Right ventricle myocardium inferior (tissue), 1 donor: ENCODE measurements at places on chromosomes 16 and 17. TPM values are rescaled to one million over a fixed set of nuclear protein-coding genes. Genes with fewer than 3 reads are reported as not detected.

- no peak for DNase-seq
These were observed 825 bp downstream of the HEATR6 start for GRCh38 chr17:60077672-60078519.

DNA sequence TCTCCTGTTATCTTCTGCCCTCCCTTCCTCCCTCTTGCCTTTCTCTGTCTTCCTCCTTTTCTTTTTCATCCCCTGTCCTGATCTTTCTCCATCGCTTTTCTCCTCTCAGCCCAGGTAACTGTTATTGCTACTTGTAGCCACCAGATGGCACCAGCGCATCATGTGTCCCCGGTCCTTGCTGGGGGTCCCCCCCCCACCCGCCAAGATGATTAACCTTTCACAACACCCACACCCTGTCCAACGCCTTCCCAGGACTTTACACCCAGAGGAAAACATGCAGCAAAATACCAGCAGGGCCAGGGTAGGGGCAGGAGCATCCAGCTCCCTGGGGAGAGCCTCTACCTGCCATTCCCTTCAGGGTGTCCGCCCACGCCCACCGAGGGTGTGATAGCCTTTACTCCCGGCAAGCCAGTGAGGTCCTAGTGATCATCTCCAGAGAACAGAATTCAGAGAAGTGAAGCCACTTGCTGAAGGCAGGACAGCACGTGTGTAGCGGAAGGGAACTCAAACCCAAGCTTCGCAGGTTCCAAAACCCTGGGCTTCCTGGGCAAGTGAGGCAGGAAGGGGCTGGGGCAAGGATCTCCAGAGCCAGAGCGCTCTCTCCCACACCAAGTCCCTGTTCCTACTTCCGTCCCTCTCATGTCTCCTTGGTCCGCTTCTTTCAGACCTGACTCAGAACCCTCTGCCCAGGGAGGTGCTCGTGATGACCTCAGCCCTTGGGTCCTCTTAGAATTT is 13.4 kb upstream of the TAC4 start:
- DNase-seq, result no peak

DNA sequence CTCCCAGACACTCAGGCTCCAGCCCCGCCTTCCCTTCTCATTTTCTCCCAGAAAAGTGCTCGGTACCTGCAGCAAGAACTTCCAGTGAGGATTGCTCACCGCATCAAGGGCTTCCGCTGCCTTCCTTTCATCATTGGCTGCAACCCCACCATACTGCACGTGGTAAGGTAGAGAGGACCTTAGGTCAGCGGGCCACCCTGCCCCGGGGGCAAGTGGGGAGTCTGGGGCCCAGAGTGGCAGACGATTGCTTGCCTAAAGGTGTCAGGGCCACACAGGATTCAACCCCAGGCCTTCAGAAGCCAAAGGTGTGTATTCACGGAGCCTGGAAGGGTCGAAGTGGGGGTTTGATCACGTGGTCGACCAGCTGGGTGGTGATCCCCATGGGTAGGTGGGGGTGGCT is 1.4 kb downstream of the BCKDK start:
- DNase-seq, result no peak

ST6GALNAC1 gene
- 6.1 TPM for total RNA-seq

GRCh38 chr16:69105501-69106361 is at the start of gene HAS3:
Gene HAS3, plus strand, starts transcription at chr16:69105653. Its CDS starts 3,743 bp downstream, at chr16:69109396.
- no peak for DNase-seq

CTRB1 gene
- not detected for total RNA-seq

GRCh38 chr16:15031179-15031578 is 24.7 kb downstream of the NTAN1 start:
- DNase-seq, result no peak

TOX3 gene
- total RNA-seq, result not detected

DNA sequence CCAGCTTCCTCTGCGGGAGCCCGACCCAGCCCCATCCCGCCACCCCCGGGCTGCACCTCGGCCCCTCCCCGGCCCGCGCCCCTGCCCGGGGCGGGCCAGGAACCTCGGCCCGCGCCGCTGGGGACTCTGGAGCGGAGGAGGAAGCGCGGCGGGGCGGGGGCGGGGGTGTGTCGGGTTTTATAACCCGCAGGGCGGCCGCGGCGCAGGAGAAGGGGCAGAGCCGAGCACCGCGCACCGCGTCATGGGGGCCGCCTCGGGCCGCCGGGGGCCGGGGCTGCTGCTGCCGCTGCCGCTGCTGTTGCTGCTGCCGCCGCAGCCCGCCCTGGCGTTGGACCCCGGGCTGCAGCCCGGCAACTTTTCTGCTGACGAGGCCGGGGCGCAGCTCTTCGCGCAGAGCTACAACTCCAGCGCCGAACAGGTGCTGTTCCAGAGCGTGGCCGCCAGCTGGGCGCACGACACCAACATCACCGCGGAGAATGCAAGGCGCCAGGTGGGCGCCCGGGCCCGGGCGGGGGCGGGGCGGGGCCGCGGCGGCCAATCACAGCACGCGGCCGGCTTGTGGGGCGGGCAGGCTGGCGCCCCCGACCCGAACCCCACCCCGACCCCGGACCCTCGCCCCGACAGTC is at the start of gene ACE:
Gene ACE, plus strand, starts transcription at position 208 of the 626 bp plus-strand sequence. Its CDS starts 34 bp downstream, at position 242.
- DNase-seq, result no peak

GRCh38 chr16:10067835-10068234 is 114.4 kb downstream of the GRIN2A start:
- no peak for DNase-seq

DNA sequence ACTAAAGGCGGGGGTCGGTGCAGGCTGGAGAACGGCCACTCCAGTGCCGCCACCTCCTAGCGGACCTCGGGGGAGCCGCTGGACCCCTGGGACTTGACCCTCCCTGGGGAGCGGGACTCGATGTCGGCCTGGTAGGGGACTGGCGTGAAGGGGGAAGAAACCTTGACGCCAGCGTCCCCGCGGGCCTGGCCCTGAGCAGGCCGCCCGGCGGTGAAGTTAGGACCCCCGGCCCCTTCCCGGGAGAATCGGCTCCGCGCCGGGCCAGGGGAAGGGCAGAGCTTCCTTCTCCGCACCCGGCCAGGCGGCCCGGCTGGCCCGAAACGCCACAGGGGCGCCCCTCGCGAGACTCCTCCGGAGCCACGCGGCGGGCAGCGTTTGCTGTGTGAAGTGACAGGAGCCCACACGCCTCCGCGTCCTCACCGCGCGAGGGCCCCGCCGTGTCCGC is 389 bp downstream of the DUS1L start:
- DNase-seq, result peak; percentile 62

ZNF652 gene
- 19.0 TPM for total RNA-seq

- peak; percentile 87 for DNase-seq
These were observed at the start of gene HOXB4 for GRCh38 chr17:48577946-48578615. Gene HOXB4, minus strand, starts transcription at chr17:48578350. Its CDS starts 31 bp downstream, at chr17:48578319.

HSD3B7 gene
- total RNA-seq, result 7.0 TPM

DNA sequence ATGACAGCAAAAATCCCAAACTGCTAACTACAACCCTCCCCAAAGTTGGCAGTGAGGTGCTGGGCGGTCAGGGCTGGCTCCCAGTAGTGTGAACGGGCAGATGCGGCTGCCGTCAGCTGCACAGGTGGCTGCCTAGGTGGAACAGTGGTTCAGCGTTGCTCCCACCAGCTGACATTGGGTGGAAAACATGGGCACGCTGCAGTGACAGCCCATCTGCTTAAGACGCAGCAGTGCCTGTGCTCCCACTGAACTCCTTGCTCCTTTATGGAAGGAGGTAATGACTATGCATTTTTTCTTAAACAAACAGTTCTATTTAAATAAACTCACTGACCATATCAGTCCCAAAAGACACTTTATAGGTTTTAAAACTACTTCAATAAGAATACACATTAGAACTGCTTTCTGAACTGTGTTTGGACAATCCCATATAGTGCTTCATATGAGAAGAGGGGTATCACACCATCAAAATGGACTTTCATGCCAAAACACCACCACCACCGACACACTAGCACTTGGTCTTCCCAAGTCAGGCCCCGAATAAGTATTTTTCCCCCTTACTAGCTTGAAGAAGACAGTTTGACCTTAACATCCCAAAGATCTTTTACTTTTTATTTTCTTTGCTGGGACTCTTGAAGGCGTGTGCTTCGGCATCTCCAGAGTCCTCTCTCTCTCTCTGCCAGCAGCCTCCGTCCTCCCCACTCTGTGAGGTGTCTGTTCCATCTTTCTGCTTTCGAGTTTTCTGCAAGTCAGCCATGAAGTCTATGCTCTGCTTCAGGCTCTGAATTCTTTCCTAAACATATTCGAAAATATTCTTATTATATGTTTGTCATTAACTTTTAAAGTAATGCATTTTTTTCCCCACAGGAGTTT is 34.4 kb downstream of the BRD7 start:
- no peak for DNase-seq

C1QTNF8 gene
- total RNA-seq, result 0.19 TPM

SLC35G3 gene
- not detected for total RNA-seq

DNA sequence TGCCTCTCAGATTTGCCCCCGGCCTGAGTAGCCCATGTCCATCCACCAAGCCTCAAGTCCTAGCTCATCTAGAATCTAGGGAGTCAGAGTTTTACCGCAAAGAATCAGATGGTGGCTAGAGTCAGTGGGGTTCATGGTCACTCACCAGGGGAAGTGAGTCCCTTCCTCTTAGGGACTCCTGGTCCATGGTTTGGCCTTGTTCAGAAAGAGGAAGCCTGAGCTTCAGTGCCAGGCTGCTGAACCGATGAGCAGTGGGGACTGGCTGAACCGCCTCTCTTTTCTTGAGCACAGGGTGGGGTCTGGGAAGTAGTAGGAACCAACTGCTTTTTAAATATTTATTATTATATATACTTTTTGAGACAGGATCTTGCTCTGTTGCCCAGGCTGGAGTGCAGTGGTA is 160.3 kb downstream of the NTN1 start:
- no peak for DNase-seq

DNA sequence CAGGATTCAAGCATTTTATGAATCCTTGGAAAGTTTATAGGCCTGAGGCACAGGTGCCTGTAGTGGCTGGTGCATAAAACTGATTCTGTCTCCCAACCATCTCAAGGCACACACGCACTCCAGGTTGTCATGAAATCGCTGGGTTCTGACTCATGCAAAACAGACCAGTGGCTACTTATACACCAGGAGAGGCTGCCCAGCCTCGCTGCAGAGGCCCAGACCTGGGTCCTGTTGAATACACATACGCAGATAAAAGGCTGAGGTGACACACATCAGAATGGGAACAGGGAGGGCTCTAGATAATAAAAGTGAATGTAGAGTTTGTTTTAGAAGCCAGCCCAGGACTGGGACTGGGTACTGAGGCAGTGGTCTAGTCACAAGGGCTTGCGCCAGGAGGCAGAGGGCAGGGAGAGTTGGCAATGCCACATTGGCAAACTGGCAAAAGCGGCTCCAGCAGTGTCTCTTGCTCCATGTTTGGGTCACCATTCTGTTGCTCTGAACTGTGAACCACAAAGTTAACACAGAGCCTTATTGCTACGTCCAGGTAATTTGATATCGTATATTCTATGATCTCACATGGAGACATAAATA is 13.6 kb downstream of the OR1D5 start:
- DNase-seq, result no peak

HCRT gene
- not detected for total RNA-seq

TPSG1 gene
- total RNA-seq, result 0.30 TPM

GRCh38 chr16:4116325-4117249 is at the start of gene ADCY9:
Gene ADCY9, minus strand, starts transcription at chr16:4116442. Its CDS starts 1,000 bp downstream, at chr16:4115442.
- peak; percentile 92 for DNase-seq

DNA sequence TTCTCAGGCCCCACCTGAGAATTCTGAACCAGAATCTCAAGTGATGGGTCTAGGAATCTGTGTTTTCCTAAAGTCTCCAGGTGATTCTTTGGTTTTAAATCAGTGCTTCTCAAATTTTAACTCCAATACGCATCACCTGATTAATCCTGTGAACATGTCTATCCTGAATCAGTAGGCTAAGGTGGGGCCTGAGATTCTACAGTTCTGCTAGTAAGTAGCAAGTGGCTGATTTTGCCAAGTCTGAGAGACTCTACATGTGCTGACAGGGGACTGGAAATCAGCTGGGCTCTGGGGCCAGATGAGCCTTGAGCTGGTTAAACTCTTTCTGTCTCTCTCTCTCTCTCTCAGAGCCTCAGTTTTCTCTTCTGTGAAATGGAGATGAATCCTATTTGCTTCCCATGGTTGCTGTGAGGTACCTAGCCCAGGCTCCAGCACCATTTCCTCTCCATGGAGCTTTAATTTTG is 9.0 kb downstream of the CCR7 start:
- no peak for DNase-seq

DNA sequence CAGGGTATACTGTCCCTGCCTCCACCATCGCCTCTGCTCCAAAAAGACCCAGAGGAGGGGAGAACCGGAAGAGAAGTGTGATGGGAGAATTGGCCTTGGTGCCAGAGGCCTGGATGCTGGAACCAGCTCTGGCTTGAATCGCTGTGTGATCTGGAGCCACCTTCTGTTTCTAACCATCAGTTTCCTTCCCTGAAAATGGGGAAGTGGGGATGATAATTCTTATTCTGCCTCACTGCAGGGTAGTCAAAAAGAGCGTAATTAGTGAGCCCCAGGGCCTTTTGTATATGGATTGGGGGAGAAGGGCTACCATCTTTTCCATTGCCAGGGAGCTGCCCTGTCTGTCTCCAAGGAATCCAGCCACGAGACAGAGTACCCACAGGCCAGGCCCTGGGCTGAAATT is 52.2 kb downstream of the CCT6B start:
- DNase-seq, result no peak

GRCh38 chr16:19907161-19907992 is 22.7 kb upstream of the GPRC5B start:
- peak; percentile 83 for DNase-seq

DNA sequence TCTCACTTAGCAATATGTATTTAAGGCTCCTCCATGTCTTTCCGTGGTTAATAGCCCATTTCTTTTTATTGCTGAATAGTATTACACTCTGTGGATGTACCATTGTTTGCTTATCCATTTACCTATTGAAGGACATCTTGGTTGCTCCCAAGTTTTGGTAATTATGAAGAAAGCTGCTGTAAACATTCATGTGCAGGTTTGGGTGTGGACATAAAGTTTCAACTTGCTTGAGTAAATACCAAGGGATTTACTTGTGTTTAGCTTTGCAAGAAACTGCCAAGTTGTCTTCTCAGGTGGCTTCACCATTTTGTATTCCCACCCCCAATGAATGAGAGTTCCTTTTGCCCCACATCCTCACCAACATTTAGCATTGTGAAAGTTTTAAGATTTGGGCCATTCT is 9.5 kb downstream of the LRRC36 start:
- no peak for DNase-seq

MILR1 gene
- total RNA-seq, result 3.8 TPM

CA7 gene
- not detected for total RNA-seq

PRAC1 gene
- total RNA-seq, result not detected
